Inflammatory macrophage treated with lipopolysaccharide for 1 hour (primary cell): ENCODE measurements at places on chromosomes 1 and 21.

GRCh38 chr1:158163000-158163947 is 17.4 kb upstream of the CD1D start:
- peak; percentile 64 for DNase-seq

GRCh38 chr1:229001467-229002011 is 266.3 kb downstream of the RHOU start:
- DNase-seq = no peak

DNA sequence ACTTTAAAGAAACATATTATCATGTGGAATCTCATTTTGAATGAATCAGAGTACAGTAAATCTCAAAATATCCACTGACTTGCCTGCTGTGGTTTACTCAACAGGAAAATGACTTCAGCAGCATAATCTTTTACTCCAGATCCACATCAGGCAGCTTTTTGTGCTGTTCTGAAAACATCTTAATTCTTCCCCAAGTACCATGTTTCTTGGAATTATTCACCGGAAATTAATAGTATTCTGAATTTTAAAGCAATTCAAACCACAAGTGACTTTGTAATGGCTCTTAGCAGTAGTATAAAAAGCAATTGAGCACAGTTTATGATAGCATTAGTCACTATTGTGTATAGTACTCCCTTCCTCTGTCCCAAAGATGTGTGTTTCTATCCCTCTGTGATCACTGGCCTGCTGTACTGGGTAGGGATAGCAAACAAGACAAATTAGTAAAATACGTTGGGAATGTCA is 64.2 kb upstream of the ERRFI1 start:
- peak; percentile 44 for DNase-seq

- no peak for DNase-seq
Observed at GRCh38 chr1:32618673-32619221, 31.6 kb downstream of the ZBTB8OS start.

GRCh38 chr21:35779690-35780570 is 280.4 kb downstream of the SETD4 start:
- no peak for DNase-seq

GRCh38 chr1:26752519-26752918 is 35.2 kb upstream of the PIGV start:
- DNase-seq = no peak
